ENCODE measurements at places on chromosomes 7 and 10.

GRCh38 chr10:45466784-45467183, 92.8 kb downstream of the ALOX5 start:
- no peak for DNase-seq

DNA sequence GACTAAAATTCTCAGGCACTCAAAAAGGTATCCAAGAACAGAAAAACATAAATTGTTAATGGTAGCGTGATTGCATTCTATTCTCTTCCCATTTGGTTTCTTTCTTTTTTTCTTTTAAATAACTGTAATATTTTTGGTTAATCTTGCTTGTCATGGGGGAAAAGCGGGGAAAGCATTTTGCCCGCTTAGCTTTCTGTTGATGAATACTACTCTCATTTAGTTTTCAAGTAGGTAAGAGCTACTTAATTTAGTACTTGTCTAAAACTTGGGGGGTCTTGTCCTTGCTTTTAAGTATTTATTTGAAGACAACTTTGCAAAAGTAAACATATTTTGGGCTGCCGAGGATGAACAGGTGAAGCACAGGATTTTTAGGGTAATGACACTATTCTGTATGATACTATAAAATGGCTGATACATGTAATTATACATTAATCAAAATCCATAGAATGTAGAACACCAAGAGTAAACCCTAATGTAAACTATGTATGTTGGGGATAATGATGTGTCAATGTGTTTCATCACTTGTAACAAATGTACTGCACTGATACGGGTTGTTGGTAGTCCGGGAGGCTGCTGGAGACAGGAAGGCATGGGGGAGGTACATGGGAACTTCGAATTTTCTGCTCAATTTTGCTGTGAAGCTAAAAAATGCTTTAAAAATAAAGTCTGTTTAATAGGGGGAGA, 1.7 kb downstream of the TES start:
- DNase-seq = no peak

- no peak for DNase-seq
Observed at GRCh38 chr7:157964521-157964920, 623.1 kb downstream of the PTPRN2 start.

- no peak for DNase-seq
Observed at GRCh38 chr7:128734890-128735289, 4.3 kb upstream of the CALU start.

- peak; percentile 22 for DNase-seq
Observed at GRCh38 chr7:135620980-135621850, 41.1 kb upstream of the STMP1 start.

GRCh38 chr7:114426824-114427223, 12.2 kb downstream of the FOXP2 start:
- DNase-seq = no peak

DNA sequence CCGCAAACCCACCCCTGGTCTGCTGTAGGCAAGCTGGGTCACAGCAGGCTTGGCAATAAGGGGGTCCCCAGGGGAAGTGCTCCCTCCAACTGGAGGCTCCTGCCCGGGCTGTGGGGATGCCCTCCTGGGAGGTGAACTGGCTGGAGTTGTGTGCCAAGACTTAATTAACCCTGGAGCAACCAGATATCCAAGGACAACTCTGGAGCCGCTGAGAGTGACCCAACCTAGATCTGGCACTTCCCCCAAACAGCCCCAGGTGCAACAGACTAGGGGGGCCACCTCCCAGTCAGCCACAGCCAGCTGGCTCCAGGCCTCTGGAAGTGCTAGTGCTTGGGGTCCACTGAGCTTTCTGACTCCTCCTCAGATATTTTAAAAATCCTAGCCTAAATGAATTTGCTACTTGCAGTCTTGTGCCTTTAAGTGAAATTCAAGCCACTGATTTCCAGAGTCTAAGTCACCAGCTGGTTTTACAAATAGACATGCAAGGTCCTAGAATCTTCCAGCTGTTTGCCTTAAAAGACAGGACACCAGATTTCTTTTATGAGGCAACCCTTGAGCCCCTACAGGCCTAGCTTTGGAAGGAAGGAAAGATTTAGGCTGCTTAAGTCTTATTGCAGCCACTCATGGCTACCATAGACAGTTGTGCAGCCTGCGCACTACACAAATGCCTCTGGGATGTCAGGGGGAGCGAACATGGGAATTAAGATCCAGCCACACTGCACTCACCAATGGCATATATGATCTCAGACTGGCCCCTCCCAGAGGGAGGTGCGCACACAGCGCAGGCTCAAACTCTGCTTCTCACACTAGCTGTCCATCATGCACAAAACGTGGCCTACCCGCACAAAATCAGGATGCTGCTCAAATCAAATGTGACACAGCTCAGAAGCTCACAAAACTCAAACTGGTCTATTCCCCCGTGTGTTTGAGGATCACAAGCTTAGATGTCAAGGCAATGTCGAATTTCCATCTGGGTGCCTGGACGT, 42.6 kb upstream of the MYL10 start:
- DNase-seq = no peak

GRCh38 chr10:63825766-63826165, 304.6 kb downstream of the REEP3 start:
- DNase-seq = no peak

DNA sequence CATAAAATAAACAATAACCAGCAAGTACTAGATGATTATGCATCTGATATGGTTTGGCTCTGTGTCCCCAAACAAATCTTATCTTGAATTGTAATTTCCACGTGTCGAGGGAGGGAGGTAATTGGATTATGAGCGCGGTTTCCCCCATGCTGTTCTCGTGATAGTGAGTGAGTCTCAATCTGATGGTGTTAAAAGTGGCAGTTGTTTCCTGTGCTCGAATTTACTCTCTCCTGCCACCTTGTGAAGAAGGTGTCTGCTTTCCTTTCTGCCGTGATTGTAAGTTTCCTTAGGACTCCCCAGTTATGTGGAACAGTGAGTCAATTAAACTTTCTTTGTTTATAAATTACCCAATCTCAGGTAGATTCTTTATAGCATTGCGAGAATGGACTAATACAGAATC, 15.1 kb downstream of the CNTNAP2 start:
- DNase-seq = no peak

GRCh38 chr7:44291733-44292419, 33.5 kb downstream of the CAMK2B start:
- no peak for DNase-seq
